ENCODE measurements at places on chromosomes 11 and 22. TPM values are rescaled to one million over a fixed set of nuclear protein-coding genes. Genes with fewer than 3 reads are reported as not detected.

The CNGA4 gene
- total RNA-seq, result under 0.01 TPM

The IFITM10 gene
- 2.9 TPM for total RNA-seq

The DEFB131B gene
- not detected for total RNA-seq

The PRAME gene
- total RNA-seq, result 2.8 TPM

The LDHAL6A gene
- total RNA-seq, result not detected

All from mesangial cell (primary cell).